A172 (cell line): ENCODE measurements at places on chromosomes 13 and 19. TPM values are rescaled to one million over a fixed set of nuclear protein-coding genes. Genes with fewer than 3 reads are reported as not detected.
A peak's percentile ranks its signal among the peaks of the same experiment; 100 is the strongest.

CILP2 gene
- total RNA-seq, result 0.02 and 0.05 TPM in 2 replicates

ZNF681 gene
- 0.19 and 1.7 TPM in 2 replicates for total RNA-seq

CEACAM3 gene
- total RNA-seq, result not detected in 2 replicates

- DNase-seq, result peak; percentile 43
These were observed 610.0 kb downstream of the EFNB2 start for GRCh38 chr13:105925496-105925895.

DNA sequence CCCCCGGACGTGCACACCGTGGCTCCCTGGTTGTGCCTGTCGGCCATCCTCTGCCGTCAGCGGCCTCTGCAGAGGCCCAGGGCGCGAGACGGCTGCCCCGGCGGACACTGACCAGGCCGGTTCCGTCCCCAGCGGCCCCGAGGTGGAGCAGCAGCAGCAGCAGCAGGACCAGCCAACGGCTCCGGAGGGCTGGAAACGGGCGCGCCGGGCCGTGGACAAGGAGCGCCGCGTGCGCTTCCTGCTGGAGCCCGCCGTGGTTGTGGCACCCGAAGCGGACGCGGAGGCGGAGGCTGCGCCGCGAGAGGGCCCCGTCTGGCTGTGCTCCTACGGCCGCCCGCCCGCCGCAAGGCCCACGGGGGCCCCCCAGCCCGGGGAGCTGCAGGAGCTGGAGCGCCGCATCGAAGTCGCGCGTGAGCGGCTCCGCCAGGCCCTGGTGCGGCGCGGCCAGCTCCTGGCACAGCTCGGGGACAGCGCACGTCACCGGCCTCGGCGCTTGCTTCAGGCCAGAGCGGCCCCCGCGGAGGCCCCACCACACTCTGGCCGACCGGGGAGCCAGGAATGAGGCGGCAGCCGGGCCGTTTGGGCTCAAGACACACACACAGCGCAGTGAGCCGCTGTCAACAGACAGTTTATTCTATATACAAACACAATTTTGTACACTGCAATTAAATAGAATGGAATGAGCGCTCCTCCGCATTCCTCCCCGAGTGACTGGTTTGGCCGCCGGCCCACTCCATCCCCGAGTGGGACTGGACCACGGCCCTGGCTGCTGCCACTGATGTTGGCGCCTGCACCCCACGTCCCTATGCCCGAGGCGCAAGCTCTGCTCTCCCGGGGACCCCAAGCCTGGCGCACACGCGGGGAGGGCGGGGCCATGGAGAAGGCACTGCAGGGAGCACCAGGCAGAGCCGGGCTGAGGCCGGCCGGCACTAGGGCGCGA is 9.1 kb downstream of the GRIN3B start:
- DNase-seq, result no peak

DNA sequence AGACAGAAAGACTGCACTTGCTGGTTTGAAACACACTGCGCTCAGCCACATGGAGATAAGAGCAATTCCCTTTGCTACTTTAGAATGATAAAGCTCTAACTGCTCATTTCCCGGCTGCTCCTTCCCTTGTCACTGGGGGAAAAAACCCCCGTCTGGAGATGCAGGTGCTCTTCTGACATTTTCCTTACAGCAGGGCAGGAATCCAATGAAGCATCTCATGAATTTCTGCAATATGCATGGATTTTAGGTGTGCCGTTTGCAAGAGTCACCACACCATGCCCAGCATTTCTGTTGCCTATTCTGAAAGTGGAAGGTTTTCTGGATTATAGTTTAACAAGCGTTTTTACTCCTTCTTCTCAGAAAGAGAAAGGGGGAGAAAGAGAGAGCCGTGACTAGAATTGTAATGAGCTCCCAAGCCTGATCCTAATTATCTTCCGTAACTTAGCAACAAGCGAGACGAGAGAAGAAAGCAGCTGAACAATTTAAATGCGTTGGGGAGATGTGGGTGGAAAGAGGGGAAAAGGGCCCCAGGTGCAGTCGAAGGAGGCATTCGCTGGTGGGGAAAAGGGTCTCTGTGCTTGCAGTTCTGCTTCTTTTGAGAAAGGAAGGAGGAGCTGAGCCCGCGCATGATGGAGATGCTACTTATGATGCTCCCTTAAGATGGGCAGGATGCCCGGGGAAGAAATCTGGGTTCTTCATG is 76.6 kb upstream of the SPATA13 start:
- no peak for DNase-seq

DNA sequence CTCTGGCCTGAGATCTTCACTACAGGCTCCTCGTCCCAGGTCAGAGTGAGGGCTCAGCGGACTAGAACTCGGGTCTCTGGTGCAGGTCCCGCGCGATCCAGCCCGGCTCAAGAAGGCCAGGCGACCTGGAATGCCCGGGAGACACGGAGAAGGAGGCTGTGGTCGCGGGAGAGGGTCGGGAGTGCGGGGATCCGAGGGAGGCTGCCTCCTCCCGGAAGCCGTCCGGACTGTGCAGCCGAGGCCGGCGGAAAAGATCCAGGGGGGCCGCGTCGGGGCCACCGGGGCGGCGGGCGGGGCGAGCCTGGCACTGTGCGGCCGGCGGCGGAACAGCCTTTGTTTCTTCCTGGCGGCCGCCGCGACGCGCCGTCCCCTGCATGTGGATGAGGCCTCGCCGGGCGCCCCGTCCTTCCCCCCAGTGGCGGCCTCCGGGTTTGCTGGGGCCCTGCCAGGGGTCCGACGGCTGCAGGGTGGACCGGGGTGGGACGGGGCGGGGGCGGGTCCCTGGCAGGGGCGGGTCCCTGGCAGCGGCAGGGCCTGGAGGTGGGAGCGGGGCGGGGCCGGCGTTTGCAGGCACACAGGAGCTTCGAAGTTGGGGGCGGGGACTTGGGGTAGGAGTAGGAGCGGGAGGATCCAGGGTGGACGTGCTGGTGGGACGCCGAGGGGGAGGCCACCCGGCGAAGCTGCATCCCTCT is 1.0 kb upstream of the SLC7A10 start:
- DNase-seq, result no peak
